ENCODE measurements at places on chromosomes 1 and 21.

GRCh38 chr1:54714881-54715492, 674 bp upstream of the TTC4 start:
- no peak for DNase-seq

DNA sequence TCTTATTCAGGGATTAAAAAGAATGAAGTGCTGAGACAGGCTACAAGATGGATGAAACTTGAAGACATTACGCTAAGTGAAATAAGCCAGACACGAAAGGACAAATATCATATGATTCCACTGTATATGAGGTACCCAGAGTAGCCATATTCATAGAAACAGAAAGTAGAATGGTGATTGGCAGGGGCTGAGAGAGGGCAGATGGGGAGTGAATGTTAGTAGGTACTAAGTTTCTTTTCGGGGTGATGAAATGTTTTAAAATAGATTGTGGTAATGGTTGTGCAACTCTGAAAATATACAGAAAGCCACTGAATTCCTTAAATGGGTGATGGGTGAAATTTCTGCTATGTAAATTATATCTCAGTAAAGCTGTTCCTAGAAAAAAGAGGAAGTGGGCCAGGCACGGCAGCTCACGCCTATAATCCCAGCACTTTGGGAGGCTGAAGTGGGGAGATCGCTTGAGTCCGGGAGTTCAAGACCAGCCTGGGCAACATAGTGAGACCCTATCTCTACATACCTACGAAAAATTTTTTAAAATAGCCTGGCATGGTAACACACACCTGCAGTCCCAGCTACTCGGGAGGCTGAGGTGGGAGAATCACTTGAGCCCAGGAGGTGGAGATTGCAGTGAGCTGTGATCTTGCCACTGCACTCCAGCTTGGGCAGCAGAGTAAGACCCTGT, 15.9 kb downstream of the SLC27A3 start:
- DNase-seq: no peak

DNA sequence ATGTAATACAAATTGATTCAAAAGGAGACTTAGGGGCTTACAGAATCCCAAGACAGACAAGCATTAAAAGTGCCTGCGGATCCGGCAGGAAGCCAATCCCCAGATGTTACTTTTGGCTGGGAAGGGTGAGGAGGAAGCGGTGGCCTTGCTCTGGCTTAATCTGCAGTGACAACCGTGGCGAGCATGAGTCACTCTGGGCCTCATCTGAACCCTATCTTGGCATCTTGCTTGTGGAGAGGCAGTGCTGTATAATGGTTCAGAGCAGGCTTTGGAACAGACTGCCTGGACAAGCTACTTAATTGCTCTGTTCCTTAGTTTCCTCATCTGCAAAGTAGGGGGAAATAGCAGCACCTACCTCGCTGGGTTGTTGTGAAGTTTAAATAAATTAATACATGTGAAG, 74.1 kb downstream of the XCL2 start:
- DNase-seq: no peak

DNA sequence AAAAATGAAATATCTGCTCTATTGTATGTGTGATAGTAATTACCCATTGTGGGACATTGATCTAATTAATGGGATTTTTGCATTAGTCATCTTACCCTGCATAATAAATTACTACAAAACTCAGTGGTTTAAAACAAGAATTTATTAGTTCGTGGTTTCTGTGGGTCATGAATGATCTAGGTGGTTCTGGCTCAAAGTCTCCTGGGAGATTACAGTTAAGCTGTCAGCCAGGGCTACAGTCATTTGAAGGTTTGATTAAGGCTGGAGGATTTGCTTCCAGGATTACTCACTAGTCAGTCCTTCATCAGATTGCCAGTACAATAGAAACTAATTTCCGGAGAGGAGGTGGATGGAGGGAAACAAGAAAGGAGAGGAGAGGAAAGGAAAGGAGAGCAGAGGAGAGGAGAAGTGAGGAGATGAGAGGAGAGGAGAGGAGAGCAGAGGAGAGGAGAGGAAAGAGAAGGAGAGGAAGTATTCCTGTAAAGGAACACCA, 60.4 kb upstream of the TNFSF4 start:
- no peak for DNase-seq

DNA sequence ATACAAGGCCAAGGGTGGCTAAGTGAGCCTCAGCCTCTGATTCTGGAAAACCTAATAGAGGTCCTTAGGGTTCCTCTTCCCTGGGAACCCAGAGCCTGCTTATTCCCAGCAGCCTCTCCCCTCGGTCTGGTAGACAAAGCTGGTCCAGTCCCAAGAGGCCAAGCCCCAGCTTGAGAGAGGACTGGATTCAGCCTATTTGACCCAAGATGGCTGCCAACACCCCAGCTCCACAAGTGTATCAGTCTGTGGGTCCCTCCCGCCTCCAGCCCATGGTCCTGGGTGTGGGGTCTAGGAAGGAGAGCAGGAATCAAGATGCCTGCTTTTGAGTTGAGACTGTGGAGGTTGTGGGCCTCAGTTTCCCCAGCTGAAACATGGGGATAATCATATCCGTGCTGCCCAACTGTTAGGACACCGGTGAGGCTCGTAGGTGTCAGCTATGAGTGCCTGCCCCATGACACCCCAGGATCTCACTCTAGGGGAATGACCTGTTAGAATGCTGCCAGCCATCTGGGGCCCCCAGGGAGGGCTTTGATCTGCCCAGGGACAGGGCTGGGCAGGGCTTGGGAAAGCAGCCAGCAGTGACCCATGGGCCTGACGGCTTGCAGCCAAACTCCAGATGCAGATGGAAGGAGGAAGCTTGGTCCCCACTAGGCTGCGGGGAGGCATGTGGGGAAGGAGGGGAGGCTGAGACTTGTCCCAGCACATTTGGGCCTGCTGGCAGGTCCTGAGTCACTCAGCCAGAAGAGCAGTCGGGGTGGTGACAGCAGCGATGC, 45.4 kb downstream of the NUAK2 start:
- no peak for DNase-seq

DNA sequence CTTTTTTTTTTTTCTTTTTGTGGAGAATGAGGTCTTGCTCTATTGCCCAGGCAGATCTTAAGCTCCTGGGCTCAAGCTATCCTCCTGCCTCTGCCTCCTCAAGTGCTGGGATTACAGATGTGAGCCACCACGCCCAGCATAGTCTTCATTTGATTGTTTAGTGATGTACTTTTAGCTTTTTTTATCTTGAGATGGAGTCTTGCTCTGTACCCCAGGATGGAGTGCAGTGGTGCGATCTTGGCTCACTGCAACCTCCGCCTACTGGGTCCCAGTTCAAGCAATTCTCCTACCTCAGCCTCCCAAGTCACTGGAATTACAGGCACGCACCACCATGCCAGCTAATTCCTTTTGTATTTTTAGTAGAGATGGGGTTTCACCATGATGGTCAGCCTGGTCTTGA, 24.0 kb upstream of the LRRC3 start:
- no peak for DNase-seq

DNA sequence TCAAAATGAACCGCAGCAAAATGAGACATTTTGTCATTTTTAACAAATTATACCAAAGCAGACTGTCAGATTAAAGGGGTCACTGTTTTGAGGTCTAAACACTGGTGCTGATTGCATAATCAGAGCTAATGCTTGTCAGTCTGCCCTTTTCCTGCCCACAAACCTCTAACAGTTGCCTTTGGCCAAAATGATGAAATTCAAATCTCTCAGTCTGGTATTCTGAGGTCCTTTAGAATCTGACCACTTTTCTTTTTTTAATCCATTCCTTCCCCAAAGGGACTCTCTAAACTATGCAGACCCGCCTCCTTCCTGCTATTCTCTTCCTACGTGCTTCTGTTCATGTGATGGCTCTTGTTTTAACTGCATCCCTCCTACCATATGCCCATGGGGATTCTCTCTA, 145.2 kb upstream of the SPATA6 start:
- no peak for DNase-seq

- no peak for DNase-seq
Observed at GRCh38 chr1:117587499-117588356, 18.1 kb upstream of the TENT5C start.

- no peak for DNase-seq
Observed at GRCh38 chr1:10802944-10803715, 6.7 kb upstream of the CASZ1 start.

DNA sequence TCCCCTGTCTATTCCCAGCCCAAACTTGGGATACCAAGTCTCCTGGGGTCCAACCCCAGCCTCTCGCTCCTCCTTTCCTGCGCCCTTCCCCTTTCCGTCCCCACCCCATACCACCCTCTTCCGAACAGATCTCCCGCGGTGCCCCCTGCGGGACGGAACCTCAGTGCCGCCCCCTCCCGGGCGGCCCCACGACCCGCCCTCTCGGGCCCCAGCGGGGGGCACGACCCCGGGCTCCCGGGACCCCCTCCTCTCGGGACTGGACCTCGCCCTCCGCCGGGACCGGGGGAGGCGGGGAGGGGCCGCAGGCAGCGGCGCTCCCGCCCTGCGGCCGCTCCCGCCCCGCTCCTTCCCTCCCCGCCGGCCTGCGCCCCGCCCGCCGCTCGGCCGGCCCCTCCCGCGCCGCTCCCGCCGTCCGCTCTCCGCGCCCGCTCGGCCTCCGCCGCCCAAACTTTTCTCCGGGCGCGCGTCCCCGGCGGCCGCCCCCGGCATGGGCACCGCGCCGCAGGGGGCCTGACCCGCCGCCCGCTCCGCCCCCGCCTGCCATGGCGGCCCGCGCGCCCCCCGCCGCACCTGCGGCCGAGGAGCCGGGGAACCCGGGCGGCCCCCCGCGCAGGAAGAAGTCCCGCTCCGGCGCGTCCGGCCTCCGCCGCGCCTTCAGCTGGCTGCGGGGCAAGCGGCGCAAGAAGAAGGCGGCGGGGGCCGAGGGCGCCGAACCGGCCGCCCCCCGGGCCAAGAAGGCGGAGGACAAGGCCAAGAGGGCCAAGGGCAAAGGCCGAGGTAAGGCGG, 39.0 kb upstream of the SYNC start:
- no peak for DNase-seq

DNA sequence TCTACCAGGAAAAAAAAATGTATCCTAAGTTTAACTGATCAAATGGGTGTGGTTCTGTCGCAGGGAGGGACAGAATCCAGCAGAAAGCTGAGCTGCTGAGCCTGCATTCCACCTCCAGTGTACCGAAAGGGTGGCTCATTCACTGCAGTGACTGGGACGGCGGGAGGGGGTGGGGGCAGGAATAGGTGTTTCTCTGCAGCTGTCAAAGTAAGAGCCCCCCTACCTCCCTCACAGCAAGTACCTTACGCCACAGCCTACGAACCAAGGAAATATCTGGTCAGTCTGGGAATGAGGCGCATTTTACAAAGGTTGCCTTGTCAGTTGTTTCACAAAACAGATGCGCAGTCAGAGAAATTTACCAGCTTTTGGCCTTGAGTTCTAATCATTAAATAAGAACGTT, 1.7 kb downstream of the S100B start:
- no peak for DNase-seq

GRCh38 chr1:231284441-231284840, 43.4 kb downstream of the GNPAT start:
- no peak for DNase-seq

DNA sequence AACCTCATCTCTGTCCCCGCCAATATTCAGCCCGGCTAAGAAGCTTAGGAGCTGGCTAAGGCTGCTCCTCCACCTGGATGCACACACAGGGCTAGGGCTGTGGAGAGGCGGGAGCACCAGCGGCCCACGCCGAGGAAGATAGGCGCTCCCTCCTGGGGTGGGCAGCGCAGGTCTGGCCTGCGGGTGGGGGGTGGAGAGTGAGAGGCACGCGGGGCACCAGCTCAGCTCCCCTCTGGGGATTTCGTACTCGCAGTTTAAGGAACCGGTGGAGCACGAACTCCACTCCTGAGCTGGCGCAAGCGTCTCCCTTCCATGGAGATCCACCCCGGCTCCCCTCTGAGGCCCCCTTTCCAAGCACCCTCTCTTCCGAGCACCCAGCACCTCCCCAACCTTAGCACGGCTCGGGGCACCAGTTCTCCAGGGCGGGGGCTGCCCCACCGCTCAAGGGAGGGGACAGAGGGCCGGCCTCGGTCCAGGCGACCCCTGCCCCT, 433 bp upstream of the KAZN start:
- DNase-seq: no peak

- no peak for DNase-seq
Observed at GRCh38 chr1:103107741-103108375, 464 bp downstream of the COL11A1 start.
